ENCODE measurements at places on chromosomes 12 and 14.

GRCh38 chr14:84127495-84127894 is 1402.4 kb upstream of the FLRT2 start:
- no peak for DNase-seq

DNA sequence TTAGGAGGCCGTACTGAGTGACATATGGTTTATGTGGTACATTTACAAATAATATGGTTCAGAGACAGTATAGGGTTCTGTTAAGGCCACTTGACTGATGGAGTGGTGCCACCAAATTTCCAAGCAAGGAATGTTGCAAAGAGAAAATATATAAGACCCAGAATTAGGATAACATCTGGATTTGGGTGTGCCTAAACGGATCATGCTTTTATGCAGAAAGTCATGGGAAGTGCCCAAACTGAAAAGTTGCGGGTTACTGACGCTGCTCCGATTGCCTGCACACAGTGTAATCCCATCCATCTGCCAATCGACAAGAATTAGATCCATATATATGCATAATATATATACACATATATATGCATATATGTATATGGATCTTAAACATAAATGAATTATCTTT is 138.4 kb upstream of the DCN start:
- DNase-seq = no peak

GRCh38 chr14:92693998-92694795 is 54.2 kb downstream of the LGMN start:
- DNase-seq = no peak

DNA sequence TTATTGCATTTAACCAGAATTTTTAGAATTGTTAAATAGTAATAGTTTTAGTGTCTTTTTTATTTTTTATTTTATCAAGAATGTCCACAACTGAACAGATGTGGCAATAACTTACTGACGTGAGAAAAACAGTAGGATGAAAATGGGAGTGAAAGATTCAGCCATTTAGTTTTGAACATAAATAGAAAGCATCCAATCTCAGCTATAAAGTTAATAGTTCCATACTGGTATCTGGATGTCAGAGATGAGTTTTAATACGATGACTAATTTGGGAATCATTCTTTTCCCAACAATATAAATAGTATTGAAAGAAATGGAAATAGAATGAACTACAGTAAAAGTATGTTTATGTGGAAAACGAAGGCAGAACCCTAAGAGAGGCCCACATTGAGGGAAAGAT is 159.4 kb downstream of the EPS8 start:
- DNase-seq = peak; percentile 82

- DNase-seq = no peak
Measured at GRCh38 chr12:10851243-10851858, 2.1 kb upstream of the PRR4 start.
